GM13977 (cell line): ENCODE measurements at places on chromosomes 7 and 10.

GRCh38 chr7:104550362-104550761, 222.0 kb downstream of the LHFPL3 start:
- DNase-seq, result no peak

DNA sequence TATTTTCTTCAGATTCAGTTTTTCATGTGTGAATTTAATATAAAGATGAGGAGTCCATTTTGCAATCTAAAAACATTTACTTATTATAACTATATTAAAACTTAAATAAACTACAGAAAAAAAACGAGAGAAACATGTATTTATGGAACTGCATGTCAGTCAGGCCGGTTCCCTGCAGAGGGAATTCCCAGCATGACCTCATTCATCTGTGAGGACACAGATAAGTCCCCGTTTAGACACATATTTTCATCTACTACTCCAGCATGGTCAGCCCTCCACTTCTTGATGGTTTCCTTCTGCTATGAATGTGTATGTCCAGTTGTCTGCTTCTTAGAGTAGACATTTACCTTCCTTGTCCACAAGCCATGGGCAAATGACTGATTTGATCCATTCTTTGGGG, 339.1 kb downstream of the SEMA3D start:
- DNase-seq, result no peak

DNA sequence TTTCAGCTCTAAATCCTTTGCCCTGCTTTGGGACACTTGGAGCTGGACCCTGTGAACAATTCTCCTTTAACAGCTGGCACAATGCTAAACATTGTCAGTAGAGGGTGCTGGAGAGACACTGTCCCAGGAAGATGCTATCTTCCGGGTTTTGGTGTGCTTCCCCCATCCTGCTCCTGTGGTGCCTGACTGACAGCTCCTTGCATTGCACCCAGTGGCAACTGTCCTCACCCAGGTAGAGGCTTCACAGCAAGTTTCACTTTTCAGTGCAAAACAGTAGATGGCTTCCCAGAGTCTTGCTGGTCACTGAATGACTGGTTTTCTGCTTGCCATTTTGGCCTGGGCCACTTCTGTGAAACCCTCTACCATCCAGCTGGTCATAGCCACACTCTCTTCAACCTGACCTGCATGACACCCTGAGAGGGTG, 77.3 kb downstream of the CDC14C start:
- peak; percentile 47 for DNase-seq

- no peak for DNase-seq
Observed at GRCh38 chr10:7945034-7945433, 109.5 kb upstream of the GATA3 start.

DNA sequence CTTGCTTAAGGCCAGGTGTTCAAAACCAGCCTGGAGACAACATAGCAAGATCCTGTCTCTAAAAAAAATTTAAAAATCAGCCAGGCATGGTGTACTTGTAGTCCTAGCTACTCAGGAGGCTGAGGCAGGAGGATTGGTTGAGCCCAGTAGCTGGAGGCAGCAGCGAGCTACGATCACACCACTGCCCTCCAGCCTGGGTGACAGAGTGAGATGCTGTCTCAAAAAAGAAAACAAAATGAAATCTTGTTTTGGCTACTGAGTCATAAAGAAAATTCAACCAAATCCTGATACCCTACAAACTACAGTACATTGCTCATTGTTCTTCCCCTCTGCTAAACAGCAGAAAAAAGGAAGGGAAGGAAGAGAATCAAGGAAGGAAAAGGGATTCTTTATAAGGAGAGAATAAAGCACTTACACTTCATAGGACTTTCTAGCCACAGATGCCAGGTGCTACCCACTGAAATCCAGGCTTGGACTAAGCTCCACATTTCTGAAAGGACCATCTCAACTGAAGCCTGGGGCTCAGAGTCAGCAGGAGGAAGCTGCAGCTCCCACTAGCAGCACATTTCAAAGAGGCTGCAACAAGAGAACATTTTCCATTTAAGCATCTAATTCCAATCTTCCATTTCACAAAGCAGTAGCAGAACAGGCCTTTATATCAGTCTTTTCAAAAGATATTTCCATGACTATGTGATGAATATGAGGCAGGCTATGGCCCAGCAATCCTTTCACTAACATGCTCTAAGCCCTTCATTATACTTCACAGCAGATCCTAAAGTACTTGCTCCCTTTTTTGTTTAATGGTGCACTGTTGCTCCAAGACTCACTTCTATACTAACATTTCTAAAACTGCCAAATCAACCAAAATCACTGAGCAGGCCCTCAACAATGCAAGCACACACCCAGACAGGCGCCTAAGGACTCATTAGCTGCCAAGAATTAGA, 13.5 kb downstream of the TNPO3 start:
- DNase-seq, result no peak

DNA sequence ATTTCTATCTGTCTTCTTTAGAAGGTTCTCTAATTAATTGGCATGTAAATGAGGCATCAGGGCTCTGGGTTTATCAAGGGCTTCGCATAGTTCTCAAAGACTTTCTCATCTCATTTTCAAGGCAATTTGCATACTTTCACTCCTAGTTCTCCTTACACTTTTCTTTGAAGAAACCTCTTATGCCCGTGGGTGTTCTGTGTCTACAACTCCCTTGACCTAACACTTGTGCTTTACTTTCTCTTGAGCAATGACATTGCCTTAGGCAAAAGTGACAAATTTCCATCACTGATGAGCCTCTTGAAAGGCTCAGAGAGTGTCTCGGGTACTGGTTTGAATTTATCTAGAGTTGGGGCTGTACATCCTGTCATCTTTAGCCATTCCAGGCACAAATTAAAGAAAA, 74.7 kb upstream of the ITPRID1 start:
- DNase-seq, result no peak

GRCh38 chr7:29416276-29416937, 147.2 kb upstream of the PRR15 start:
- no peak for DNase-seq

GRCh38 chr10:118725886-118726500, 28.8 kb downstream of the CACUL1 start:
- DNase-seq, result no peak

DNA sequence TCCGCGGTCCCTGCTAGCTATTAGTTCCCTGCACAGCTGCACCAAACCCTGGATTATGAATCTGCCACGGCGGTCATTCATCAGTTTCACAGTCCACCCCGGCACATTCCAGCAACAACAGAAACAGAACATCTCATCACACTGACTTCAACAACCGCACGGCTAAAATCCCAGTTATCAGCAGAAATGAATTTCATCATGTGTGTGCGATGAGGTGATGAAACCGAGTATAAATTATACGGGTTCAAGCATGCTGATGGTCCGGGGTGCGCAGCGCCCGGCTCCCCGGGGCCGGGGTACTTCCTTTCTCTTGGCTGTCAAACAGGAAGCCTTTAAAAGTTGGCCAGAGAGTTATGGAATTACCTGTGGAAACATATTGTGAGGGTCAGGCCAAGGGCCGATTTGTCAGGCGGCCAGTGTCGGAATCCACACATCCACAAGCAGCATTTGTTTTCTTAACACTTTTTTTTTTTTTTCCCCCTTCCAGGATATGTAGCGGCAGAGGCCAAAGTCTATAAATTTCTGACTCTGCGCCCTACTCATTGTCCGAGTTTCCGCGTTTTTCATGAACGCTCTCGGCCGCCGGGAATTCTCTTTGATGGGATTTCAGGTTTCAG, 420.9 kb upstream of the MGMT start:
- DNase-seq, result no peak

DNA sequence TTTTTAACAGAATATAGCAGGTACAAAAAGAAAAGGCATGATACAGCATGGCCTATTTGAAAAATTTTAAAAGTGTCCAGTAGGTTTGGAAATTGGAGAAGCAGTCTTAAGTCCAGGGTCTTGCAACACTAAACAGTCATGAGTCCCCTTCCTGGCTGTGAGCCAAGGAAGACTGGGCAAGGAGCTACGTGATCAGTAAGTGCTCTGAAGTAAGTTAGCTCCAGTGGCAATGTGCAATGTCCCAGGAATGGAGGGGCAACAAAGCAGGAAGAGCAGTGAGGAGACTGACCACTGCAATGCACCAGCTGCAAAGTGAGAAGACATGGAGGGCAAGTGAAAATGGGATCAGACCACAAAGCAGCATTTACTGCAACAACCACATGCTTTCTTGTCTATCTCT, 72.9 kb upstream of the GRID1 start:
- no peak for DNase-seq

- DNase-seq, result no peak
Observed at GRCh38 chr7:100137851-100138760, 10.6 kb upstream of the LAMTOR4 start.
